ENCODE measurements at places on chromosomes 7 and 10.

DNA sequence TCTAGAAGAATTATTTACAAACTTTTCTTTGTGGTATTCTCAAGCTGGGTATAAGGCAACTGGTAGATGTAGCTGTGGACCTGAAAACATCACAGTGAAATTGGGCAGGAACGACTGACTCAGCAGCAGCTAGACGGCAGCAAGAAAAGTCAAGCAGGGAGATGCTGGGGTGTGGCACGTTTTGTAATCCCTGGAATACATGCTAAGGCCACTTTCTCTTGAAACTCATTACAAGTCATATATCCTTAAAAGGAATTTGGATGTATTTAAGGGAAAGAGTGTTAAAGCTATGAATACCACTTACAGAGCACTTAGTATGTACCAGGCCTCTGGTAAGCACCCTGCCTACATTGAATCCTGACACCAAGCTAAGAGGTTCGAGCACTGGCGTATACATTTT, 17.4 kb downstream of the BEND7 start:
- DNase-seq: no peak

DNA sequence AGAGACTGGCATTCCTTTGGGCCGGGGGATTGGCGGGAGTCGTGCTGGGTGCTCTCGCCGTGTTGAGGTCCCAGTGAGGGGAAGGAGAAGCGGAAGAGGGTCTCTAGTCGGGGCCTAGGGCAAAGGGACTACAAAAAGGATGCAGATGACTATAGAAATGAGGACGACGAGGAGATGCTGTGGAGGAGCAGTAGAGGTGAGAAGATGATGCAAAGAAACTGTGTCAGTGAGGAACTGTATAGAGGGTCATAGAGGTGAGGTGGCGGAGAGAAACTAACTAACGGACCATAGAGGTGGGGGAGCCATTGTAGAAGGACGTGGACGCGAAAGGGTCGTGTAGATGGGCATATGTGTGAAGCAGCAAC, 324 bp downstream of the TWNK start:
- DNase-seq: no peak

GRCh38 chr10:34150103-34150502, 665.0 kb downstream of the PARD3 start:
- no peak for DNase-seq

DNA sequence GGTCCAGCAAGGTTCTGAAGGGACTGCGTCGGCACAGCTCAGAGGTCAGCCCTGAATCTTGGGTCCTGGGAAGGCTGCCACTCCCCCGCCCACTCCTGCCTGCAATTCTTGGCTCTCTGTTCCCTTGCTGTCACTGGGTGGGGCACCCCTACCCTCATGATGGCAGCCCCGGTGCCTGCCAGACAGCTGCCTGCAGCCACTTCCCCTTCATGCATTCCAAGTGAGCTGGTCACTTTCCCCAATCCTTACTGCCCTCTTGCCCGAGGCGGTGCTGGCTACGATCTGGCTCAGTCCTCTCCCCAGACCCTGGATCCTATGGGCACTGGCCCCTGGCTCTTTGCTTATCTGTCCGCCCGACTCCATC, 14.2 kb downstream of the MYL10 start:
- DNase-seq: no peak

- DNase-seq: peak; percentile 1
Observed at GRCh38 chr10:131874991-131875451, 25.8 kb upstream of the PPP2R2D start.

- DNase-seq: no peak
Observed at GRCh38 chr10:86759073-86759672, 2.8 kb downstream of the BMPR1A start.

DNA sequence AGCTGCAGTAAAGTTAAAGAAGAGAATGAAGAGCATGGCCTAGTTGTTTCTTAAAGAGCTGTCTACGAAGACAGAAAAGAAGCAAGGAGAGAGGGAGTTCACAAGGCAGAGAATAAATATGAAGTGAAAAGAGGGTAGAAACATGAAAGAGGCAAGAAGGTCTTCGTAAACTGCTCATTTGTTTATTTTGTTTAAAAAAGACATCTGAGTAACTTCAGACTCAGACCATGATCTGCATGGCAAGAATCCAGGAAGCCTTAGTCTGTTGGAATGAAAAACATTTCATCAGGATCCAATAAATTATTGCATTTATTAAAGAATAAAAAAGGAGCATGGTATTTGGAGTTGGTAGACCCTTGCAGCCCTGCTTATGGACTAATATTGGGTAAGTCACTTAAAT, 151.1 kb downstream of the SEM1 start:
- no peak for DNase-seq

- DNase-seq: no peak
Observed at GRCh38 chr7:113996405-113996804, 77.6 kb upstream of the PPP1R3A start.

DNA sequence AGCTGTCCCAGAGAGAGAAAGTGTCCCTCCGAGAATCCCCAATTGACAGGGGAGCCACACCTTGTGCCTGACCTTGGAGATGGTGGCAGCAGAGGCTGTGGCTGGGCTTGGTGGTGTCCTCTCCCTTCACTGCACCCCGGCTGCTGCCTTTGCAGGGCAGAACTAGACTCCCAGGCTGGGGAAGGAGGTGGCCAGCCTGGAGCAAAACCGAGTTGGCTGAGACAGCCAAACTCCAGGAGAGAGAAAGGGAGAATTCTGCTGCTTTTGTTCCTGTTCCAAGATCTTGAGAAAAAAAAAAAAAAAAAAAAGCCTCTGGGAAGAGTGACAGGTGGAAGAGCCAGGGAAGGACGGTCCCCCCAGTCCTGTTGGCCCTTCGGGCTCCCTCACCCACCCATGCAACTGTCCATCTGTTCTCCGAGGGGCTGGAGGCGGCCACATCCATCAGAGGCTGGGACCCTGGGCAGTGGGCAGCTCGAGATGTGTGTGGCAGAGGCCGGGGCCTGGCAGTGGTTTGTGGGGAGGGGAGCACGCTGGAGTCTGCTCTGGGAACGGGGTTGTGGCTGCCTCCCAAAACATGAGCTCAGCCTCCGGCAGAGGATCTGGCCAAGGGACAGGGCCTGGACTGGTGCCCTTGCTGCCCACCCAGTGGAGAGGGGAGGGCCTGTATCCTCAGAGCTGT, 35.5 kb downstream of the CLIP2 start:
- DNase-seq: no peak

GRCh38 chr7:78090616-78091015, 292.0 kb downstream of the PHTF2 start:
- DNase-seq: no peak

DNA sequence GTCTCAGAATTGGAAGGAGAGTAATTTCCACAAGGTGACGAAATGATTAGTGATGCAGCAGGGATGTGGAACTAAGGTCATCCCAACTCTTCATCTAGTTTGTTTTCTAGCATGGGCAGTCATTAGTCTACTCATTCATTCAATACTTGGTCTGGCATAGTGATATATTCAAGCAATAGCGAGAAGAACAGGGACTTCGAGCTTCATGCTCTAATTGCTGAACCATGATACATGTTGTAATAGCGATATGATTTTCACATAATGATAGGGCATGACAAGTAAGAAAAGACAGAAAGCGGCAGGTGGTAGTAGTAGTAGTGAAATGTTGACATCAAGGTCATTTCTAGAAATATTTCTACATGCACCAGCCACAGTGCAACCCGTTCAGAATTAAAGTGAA, 652.1 kb downstream of the PHTF2 start:
- DNase-seq: no peak

- peak; percentile 67 for DNase-seq
Observed at GRCh38 chr7:54729107-54729506, 29.9 kb downstream of the SEC61G start.

DNA sequence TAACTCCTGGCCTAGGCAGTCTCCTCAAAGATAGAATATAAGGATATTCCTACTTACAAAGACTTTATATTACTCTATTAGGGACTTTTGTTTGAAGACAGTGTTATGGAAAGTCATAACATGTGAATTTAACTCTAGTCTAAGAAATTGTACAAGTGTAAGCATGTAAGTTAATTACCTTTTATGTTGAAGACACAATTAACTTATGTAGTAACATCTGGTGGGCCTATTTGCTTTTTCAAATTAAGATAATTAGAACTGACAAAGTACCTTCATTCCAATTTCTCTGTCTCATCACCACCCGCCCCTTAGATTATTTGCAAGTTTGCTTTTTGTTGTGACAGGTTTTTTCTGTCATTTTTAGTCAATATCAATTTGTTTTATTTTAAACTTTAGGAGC, 126.0 kb upstream of the THSD7A start:
- DNase-seq: no peak

GRCh38 chr10:137031-137430, 1.8 kb downstream of the ZMYND11 start:
- no peak for DNase-seq

DNA sequence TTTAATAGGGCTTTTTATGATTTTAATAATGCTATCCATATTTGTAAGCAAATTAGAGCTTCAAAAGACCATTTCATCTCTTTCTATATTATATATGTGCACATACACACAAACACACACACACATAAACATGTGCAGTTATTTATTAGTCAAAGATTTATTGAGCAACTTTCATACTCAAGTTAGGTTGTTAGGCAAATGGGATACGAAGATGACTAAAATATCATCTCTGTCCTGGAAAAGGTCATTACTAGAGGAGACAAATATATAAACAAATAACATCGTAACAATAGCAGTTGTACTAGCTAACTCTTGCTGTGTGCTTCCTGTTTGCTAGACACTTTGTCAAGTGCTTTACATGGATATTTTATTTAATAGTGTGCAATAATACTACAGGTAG, 307.9 kb downstream of the SNX13 start:
- DNase-seq: no peak

DNA sequence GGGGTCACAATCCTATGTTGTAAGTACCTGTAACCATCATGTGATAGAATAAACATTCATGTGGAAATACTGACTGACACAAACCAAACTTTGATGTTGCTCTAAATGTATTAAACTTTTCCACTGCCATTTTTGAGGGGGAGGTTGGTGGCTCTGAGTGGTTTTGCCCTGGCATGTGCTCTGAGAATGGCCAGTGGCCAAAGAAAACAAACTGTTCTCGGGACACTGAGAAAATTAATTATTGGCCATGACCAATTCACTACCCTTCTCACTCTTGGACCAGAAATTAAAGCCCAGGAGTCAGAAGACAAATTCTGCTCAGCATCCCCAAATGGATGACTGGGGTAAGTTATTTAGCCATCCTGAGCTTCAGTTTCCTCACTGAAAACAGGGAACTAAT, 195.9 kb downstream of the XPNPEP1 start:
- DNase-seq: no peak

DNA sequence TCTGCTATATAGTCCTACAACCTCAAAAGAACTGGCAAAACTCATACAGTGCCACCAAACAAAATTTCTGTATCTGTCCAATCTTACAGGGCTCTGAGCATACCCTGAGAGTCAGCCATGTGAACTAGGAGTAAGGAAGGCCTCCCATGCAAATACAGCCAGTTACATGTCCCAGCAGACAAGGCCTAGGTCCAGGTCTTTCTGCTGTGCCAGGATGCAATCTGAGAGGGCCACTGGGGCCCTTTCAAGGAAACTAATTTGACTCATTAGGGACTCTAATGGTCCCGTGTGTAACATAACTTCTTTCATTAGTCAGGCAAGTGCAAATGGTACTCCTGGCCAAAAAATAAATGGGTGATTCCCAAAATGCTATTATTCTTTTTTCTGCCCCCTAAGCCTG, 17.9 kb upstream of the HIBADH start:
- DNase-seq: no peak

DNA sequence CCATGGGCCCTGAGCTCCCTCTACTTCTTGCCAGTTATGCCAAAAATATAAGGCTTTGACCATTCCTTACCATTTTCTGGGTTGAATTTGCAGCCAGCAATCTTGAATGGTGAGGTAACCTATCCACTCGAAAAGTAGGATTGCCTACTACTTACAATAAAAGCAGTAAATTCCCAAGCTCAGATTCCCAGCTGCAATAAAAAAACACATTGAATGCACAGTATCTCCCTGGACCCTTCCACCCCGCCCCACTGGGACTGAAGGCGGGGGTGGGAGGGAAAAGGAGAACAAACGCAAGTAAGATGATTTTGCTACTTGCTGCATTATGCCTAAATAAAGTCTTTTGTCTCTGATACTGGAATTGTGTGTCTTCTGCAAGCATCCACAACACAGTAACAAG, 301.9 kb downstream of the HGF start:
- DNase-seq: no peak

DNA sequence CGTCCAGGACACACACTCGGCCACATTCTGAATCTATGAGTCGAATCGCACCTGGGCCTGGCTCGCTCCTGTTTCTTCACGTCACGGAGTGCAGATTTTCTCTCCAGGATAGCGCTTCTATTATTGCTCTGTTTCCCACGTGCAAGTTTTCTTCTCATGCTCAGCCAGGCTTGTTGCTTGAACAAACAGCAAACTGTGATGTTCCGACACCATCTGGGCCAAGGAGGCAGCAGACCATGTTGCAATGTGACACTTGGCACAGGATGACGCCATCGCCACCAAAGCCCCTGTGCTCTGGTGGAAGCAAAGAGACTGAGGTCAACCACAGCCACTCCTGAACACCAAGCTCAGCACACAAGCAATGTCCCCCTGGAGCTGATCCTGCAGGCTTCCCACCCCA, 507.1 kb upstream of the ADARB2 start:
- no peak for DNase-seq

DNA sequence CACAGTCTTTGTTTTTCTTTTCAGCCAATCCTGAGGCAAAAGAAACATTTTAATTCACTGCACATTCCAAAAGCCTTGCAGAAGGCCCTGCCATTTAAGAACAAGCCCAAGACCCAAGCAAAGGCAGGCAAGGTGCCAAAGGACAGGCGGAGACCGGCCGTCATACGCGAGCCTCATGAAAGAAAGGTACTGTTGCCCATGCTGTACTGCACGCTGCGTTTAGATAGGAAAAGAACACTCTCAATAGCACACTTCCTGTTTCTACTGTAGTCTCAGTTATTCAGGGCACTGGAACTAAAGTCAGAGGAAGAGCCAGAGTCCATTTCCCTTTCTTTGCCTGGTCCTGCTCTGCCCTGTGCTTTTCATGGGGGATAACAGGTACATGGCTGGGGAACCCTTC, 47.6 kb downstream of the BMS1 start:
- DNase-seq: no peak

Measured in NCI-H524 treated with DMSO at 0.1 percent for 48 hours (cell line).